ENCODE measurements at places on chromosomes 3 and 15.

DNA sequence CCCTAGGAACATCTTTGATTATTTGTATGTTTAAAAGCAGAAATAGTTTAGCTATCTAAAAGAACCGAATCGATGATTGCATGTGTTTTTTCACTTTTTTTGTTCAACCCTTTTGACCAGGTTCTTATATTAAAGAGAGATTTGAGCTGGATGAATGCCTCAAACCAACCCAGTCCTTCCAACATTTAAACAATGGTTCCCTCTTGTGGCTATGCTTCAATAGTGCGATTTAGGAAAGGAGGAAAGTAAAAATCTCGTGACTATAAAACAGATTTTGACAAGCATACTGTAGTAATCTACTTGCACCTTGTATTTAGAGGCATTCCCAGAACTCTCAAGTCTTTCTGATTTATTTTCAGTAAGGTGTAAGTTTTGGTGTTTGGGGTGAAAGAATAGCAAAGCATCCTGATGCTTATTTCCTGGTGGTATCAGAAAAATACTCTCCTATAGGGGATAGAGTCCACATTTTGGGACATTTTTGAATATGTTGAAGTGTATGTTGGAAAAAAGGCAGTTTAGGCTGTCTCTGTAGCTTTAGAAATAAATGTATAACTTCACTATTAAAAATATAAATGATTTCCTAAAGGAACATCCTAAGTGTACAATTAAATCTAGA is 159.6 kb upstream of the KCNH8 start:
- no peak for DNase-seq

DNA sequence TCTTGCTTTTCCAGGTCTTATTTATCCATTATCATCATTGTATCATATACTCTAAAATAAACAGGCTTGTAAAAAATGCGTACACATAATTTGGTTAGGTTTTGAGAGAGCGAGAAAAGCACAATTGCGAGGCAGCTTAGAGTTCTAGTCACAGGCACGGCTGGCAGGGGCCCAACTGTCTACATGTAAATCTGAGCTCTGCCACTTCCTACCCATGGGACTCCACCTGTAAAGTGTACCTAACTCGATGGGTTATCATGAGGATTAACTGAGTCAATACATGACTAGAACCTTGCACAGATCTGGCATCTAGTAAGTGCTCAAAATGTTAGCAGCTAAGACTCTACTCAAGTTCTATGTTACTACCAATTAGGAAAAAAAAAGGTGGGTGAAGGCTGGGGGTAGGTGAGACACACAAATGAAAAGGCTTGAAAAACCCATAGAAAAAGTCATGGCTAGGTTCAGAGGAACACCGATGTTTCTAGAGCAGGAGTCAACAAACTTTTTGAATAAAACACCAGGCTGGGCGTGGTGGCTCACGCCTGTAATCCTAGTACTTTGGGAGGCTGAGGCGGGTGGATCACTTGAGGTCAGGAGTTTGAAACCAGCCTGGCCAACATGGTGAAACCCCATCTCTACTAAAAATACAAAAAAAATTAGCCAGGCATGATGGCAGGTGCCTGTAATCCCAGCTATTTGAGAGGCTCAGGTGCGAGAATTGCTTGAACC is 36.2 kb downstream of the GLB1 start:
- no peak for DNase-seq

DNA sequence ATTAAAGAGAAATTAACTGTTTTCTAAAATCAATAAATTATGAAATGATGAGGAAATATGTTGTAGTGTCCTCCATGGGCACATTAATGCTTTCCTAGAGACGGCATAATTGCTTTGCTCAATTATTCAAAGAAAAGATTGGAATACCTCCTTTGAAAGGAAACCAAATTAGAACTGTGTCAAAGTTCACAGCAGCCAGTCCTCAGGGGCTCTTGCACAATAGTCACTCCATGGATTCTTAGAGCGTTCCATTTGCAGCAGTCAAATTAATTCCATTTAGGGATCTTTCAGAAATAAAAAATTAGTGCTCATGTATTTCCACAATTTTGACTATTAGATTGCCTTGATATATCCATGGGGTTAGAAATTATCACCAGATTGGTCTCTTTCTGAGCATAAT is 841.6 kb upstream of the DPPA4 start:
- no peak for DNase-seq

- no peak for DNase-seq
These were observed 63.2 kb downstream of the MCTP2 start for GRCh38 chr15:94294556-94294955.

GRCh38 chr15:84387086-84387485 is 151.5 kb downstream of the GOLGA6L4 start:
- no peak for DNase-seq

DNA sequence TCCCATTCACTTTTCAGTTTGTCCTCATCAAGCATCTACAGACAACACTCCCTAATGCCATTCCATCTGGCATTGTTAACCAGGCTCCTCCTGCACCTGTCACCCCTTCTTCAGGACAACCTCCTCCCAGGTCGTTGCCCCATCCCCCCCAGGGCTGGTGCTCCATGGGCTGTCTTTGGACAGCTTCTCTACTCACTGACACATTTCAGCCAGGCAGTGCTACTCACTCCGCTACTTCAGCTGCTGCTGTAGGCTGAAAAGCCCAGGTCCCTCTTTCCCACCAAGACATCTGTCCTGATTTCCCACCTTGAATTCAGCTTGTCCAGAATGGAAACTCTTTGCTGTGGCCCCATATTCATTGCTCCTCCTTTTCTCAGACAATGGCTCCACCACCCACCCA is 61.9 kb downstream of the ADAMTS17 start:
- no peak for DNase-seq

DNA sequence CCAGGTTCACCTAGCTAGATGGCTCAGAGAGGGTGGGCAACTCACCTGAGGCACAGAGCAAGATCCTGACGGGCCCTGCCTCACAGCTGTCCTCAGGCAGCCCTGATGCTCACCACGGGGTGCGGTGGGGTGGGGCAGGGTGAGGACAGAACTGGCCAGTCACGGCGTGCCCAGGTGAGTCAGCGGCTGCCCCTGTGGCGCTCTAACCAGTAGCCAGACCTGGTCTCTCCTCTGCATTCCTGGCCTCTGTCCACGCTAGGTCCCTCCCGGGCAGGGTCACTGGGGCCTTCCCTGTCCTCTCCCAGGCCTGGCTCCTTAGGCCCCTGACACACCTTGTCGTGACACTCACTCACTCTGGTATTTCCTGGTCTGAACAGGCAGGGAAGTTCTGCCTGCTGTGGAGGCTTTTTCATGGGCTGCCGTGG is 901 bp downstream of the ALS2CL start:
- no peak for DNase-seq

GRCh38 chr3:174439331-174440252 is 419.5 kb upstream of the NAALADL2 start:
- peak; percentile 89 for DNase-seq

- DNase-seq, result no peak
These were observed 334.7 kb upstream of the RASGRP1 start for GRCh38 chr15:38899300-38899699.

DNA sequence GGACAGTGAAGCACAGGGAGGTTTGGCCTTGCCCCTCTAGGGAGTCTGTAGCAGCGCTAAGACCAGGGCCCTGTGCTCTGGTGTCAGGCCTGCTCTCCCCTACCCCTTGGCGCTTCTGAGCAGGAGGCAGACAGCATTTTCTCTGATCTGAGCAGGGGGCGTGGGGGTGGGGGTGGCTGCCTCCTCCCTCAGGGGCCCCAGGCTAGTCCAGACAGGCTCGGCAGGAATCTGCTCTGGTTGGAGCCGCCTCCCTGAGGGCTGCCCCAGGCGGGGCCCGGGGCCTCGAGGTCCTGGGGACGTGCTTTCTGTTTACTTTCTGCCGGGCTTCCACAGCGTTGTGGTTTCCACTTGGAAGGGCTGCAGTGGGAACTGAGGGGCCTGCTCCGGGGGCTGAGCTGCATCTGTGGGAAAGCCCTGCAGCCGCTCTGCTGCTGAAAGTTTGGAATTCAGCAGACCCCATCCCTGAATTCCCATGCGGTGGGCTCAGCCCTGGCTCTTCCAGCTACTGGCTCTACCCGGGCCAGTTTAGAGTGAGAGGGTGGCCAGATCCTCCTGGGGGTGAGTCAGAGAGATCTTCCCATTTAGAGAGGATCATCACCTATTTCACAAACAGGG is 105.4 kb downstream of the LINGO1 start:
- no peak for DNase-seq

GRCh38 chr3:58079773-58080172 is 71.6 kb downstream of the FLNB start:
- no peak for DNase-seq

GRCh38 chr3:22364851-22365250 is 613.8 kb upstream of the ZNF385D start:
- no peak for DNase-seq

- DNase-seq, result no peak
These were observed 8.0 kb downstream of the AQP9 start for GRCh38 chr15:58146211-58146610.

DNA sequence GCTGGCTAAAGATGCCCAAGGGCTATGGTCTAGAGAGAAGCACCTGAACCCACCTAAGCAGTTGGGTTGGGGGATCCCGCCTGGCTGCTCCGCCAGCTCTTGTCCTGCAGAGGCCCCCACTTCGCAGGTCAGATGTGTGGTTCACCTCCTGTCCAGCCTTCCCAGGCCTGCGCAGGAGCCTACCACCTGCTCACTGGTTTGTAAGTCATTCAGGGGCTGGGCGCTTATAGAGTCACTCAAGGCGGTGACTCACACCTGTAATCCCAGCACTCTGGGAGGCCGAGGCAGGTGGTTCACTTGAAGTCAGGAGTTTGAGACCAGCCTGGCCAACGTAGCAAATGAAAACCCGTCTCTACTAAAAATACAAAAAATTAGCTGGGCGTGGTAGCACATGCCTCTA is 3.9 kb upstream of the FURIN start:
- DNase-seq, result no peak

DNA sequence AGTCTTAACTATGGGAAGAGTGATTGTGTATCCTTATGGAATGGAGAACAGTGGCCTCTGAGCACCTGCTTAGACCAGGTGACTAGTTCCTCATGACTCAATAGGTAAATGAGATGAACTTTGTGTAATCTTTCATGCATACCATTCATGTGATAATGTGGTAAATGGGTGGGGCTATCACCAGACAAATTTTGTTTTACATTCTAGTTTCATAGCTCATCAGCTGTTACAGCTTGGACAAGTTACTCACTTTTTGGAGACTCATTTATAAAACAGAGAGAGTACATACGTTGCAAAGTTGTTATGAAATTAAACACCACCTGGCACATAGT is 103.7 kb upstream of the TGFBR2 start:
- DNase-seq, result no peak

All from amniotic stem cell (primary cell).